ENCODE measurements at places on chromosomes 11 and 22.
A peak's percentile ranks its signal among the peaks of the same experiment; 100 is the strongest.

DNA sequence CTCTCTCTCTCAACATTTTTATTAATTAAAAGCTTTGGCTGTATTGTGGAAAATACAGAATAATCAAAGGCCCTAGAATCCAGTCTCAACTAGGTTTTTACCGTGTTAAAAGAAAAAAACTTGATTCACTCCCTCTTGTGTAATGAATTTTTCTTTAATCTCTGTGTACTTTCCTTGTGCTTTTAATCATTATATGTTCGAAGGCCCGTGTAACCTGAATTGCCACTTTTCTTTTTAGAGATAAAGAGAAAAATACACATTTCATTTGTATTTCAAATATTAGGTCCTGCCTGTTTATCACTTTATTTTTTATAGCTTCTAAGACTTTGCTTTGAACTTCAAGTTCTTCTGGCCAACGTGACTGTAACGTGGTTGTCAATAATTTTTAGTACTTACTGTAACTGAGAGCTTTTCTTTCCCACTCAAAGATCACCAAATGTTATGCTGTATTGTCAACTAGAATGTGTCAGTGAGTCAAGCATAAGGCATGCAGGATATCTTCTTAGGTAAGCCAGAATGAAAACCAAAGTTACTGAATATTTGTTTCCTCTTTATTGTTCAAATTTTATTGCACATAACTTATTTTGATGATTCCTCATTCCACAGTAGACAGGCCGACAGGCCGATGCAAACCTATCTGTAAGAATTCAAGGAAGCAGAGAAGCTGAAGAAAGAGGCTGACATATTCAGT, 23.3 kb upstream of the FAR1 start:
- DNase-seq, result no peak

GRCh38 chr11:64581057-64581523, 9.9 kb upstream of the SLC22A12 start:
- DNase-seq, result no peak

- DNase-seq, result no peak
Measured at GRCh38 chr22:42797011-42797410, 60.1 kb downstream of the ARFGAP3 start.

DNA sequence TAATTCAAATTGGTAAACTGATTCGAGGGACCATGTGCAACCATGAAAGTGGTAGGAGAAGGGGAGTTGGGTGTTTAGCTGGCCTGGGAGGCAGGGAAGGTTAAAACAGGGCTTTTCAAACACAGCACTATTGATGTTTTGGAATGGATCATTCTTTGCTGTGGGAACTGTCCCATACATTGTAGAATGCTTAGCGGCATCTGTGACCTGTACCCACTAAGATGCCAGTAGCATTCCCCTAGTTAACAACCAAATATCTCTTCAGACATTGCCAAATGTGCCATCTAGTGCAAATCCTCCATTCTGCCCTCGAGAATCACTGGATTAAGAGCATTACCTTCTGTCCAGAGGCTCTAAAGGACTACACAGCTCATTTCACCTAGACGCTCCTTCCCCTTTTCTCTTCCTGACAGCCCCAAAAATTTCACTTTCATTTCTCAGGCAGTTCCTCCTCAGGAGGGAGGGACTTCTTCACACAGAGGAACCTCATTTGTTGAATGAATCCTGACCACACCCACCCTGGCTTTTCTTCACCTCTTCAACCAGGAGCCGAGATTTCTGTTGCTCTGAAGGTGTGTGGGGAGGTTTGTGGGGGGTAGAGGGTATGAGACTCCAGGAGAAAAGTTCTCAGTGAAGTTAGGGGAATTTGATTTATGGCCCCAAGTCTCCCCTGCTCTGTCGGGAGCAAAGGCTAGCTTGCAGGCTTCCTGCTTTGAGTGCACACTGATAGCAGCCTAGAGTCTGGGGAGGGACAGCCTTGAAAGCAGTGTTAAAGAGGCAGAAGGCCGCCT, at the start of gene TRIM34:
TSS of gene TRIM34 (plus strand) at position 513 of the 791 bp plus-strand sequence. CDS start 7,331 bp downstream, outside the sequence.
- DNase-seq, result no peak

DNA sequence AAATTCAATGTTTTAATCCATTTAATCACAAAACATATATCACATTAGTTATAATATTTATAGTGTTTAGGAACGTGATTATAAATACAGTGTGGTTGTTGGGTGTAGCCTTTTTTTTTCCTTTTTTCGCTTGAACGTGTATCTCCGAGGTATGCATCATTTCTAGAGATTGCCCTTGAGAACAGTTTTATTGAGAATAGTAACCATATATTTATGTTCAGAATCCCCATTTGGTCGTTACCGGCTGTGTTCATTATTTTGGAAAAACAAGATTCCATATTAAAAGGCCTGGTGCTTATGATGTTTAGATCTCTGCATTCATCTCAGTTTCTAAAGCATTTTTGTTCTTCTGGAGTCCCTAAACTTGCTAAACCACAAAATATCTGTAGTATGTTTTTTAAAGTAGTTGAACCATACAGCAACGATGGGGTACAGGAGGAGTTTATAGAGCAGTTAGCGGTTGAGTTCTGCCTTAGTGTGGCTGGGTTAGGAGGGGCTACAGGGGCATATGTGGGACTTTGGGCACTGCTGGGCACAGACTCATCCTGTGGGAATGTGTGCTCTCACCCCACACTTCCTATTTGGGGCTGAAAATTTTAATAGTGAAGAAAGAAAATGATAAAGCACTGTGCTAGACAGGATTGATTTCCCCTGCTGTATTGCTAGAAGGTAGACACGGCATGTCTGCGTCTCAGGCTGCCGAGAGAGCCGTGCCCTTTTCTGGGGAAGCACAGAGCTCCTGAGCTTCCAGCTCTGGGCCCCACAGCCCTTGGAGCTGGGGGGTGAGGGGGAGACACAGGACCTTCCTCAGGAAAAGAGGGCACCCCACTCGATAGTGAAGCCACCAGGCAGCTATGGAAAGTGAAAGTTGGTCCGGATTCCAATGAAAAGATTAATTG, 81.5 kb upstream of the PPARA start:
- DNase-seq, result no peak

- no peak for DNase-seq
Measured at GRCh38 chr11:134074346-134074745, 5.5 kb downstream of the JAM3 start.

DNA sequence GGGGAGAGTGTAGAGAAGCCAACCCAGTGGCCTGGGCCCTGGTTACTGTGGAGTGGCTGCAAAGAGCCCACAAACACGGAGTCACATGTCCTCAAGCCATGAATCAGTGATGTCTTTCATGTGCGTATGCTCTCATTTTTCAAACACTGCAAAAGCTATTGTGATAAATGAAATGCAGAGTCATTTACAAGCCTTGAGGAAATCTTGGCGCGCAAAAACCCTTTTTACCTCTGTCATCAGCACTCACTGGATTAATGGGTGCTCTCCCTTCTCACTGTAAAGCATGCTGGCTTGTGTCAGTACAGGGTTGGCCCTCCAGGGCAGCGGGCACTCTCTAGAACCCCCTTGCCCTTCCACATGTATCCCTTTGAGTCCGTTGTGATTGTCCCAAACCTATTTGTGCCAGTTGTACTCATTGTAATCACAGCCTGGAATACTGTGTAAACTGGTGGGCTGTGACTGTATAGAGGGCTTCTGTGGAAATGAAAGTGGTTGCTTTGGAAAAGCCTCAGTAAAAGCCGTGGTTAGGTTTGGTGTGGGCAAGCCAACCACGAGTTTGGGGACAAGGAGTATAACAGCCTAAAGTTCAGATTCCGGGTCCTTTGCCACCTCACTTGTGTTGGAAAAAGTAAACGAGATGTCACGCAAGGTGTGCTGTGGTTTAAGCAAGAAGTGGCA, 10.4 kb downstream of the GNAZ start:
- DNase-seq, result no peak

DNA sequence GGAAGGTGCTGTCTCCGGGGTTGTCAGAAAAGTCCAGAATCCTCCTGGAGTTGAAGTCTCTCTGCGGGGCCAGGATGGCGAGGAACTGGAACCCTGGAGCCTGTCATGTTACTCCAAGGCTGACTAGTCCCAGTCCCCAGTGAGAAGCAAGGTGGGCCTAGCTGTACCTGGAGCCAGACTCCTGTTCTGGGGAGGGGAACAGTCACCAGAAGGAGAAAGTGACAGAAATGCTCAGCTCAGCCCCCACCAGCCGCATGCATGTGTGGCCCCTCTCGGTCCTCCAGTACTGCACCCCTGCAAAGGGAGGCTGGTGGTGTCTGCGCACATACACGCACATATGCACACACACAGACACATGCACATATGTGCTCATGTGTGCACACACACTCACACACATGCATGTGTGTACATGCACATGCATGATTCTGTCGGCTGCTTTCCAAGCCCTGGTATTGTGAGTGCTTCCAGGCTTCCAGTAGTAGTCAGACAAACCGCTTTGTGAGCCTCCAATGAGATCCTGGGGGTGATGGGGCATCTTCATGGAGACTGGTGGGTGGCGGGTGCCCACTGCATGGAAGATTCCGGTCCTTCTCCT, 54.3 kb downstream of the RTL6 start:
- no peak for DNase-seq

DNA sequence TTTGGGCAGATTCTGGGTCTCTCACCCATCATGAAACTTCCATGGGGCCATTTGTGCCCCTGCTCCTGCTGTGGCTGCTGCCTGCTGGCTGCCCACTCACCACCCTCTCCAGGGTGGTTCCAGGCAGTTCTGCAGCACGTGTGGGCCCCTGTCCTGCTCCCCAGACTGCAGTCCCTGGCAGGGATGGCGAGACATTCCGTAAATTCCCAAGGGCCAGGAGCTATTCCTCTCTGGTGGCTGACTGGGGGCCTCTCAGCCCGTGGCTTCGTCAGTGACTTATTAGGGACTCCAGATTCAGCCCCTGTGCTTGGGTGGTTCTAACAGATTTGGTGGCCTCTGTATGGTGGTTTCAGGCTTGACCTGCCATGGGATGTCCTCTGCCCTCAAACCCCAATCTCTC, 3.9 kb upstream of the SLC22A8 start:
- no peak for DNase-seq

DNA sequence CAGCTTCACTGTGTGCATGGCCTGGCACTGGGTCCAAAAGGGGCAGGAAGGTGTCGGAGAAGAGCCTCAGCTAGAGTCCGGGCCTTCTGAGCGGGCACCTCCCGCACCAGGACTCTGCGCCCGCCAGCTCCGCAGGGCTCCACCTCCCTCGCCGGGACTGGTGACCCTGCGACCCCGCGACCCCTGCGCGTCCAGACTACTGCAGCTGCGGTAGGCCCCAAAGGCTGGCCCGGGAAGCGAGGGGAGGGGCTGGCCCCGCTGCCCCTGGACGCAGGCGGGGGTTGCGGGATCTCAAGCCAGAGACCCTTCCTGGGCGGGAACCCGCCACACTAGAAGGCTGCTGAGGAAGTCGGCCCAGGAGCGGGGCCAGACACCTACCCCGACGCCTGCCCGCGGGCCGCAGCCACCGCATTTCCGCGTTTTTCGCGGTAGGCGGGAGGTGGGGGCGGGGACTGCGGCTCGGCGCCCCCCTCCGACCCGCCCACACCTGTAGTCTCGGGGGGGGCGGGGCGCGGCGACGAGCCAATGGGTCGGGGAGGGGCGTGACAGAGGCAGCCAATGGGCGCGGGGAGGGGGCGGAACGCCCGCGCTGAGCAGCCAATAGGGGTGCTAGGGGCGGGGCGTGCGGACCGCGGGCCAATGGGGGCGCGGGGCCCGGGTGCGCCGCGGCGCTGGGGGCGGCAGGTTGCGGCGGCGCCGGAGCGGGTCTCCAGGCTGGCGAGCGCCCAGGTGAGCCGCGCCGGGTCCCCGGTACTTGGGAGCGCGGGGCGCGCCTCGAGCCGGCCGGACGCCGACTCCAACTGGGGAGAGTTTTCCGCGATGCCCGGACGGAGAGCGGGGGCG, at the start of the genes LMNTD2 and RASSF7:
TSS of gene LMNTD2 (minus strand) at position 434 of the 843 bp plus-strand sequence. CDS start at position 412, 22 bp downstream.
TSS of gene RASSF7 (plus strand) at position 666 of the 843 bp plus-strand sequence. CDS start 799 bp downstream, outside the sequence.
- DNase-seq, result peak; percentile 90

DNA sequence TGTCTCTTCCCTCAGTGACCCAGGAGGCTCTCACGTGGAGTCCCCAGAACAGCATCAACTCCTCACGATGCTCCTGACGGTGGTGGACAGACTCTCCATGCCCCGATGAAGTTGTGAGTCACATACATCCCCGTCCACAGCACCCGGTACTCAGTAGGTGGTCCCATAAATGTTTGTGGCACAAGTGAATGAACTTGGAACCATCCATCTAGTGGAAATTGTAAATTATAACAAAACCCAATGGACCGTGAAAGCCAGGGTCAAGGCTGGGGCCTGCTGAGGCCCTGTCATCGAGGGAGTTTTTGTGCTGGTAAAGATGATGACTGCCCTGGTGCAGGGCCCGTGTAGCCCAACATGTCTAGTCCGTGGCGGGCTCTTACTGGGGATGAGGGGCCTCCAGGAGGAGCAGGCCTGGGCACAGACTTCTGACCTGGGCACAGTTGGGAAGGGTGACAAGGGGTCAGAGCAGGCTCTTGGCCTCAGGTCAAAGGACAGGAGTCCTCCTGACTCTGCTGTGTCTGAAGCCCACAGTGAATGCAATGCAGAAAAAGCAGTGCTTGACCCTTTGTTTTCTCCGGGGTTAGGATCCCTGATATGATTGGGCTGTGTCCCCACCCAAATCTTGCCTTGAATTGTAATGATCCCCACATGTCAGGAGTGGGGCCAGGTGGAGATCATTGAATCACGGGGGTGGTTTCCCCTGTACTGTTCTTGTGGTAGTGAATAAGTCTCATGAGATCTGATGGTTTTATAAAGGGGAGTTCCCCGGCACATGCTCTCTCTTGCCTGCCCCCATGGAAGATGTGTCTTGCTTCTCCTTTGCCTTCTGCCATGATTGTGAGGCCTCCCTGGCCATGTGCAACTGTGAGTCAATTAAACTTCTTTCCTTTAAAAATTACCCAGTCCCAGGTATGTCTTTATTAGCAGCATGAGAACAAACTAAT, 20.0 kb upstream of the SMIM38 start:
- DNase-seq, result no peak

GRCh38 chr22:24240381-24240780, 4.5 kb downstream of the GGT5 start:
- DNase-seq, result no peak

- DNase-seq, result no peak
Measured at GRCh38 chr11:67230406-67230805, 35.9 kb upstream of the GRK2 start.

GRCh38 chr11:111531687-111532364, 8.7 kb upstream of the LAYN start:
- DNase-seq, result no peak

- no peak for DNase-seq
Measured at GRCh38 chr11:97398246-97398645, 1008.4 kb downstream of the JRKL start.

DNA sequence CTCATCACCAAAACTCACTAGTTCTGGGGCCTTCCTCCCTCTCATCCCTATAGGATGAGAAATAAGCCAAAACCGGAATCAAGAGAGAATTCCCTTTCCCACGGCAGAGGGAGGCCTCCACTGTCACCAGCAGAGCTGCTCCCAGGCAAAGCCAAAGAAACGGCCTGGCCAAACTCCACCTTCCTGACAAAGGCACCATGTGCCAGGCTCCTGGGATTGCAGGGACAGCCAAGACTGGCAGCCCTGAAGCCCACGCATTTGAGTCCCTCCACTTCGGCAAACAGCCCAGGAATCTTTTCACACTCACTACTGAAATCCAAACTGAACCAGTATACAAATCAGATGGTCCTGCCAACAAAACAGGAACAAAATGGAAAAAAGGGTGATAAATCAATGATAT, 6.1 kb downstream of the SMCO4 start:
- peak; percentile 51 for DNase-seq

Data from brain (organoid and tissue), 16 donors.